ENCODE measurements at places on chromosomes 5 and 9.

DNA sequence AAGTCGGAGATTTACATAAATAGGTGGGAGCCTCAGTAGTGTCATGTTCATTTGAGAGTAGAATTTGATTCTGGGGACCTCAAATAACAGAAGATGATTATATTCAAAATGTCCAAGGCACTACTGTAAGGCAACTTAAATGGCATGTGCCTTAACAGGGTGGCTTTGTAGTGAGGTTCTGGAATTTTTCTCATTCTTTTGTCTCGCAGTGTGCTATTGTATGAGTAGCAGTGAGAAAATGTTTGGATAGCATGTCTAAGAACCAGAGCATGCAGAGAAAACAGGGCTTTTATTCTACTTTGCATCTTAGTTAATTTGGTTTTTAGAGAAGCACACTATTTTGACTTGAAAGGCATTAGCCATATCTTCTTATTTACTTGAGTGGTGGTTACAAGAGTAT lies 25.0 kb downstream of the MAST4 start:
- DNase-seq = no peak

DNA sequence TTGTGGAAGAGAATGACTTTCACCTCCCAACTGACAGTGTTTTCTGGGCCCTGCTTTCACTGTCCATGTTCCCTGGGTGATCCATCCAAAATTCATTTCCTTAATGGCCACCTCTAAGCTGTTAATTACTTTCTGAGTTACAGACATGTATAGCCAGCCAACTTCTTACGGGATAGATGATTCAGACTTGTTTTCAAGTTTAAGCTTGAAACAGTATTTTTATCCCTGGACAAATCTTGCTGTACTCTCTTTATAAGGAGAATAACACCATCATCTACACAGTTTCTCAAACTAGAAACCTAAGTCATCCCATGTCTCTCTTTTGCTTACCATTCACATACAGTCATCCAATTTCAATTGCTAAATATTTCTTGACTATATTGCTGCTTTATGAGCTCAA lies 6.9 kb downstream of the FAM174A start:
- DNase-seq = no peak

- DNase-seq = no peak
These were observed 25.0 kb upstream of the SNX2 start for GRCh38 chr5:122749886-122750285.

DNA sequence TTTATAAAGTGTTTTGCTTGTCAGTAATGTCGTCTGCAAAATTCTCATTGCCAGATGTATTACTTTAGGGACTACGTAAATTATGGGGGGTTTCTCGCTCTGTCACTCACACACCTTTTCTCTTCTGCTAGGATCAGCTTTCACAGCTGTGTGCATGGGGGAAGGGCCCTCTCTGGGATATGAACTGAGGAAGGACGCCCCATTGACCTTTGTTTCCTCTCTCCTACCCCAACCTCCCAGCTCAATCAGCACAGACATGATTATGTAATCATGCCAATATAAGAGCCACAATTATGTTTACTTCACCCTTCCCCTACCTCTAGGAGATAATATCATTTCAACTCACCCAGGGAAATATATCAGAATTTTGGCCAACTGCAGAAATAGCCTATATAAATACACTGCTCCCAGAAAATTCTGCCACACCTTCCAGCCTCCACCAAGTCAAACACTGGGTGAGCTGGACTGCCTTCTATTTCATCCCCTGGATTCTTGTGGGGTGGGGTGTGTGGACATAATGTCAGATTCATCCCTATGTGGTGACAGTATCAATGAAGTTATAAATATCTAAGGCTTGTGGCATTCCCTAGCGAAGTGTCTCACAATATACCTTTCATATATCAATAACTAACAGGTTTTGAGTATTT lies 12.6 kb upstream of the SEMA5A start:
- DNase-seq = no peak

DNA sequence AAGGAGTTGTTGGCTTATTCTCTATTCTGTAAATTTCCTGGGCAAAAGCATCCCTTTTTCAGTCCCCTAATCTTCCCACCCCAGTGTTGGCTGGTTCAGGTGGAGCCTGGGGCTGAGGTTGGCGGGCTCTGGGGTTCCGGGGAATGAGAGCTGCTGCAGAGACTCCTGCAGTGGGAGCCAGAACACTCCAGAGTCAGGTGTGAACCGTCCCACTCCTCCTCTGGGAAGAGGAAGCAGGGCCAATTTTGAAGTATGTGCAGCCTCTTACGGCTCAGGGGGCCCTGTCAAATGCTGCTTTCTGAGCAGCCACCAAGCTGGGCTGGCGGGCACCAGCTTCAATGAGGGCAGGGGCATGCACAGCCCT lies 42.8 kb downstream of the JADE2 start:
- no peak for DNase-seq

DNA sequence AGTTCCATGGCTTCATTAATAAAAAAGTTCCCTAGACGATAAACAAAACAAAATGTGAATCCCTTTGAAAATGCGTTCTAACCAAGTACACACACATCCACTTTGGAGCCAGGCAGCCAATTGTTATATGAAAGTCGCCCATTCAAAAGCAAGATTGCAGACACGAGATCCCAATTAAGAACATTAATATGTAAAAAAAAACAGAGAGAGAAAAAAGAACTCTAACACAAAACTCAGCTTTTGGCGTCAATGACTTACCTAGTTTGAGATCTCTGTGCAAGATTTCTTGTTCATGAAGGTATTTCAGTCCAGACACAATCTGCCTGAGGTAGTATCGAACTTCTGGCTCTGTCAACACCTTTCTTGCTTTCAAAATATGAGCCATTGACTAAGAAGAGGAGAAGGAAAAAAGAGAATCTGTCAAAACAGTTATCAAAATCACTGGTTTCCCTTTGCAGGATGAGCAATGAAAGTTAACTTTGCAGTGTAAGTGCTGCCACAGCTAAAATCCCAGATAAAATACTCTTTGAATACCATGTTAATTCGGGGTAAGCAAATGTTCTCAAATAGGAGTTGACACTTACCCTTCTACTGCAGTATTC lies 1.6 kb downstream of the PLK2 start:
- DNase-seq = no peak

GRCh38 chr9:127886401-127886972 lies 9.0 kb upstream of the AK1 start:
- no peak for DNase-seq

- DNase-seq = no peak
These were observed 8.6 kb upstream of the CCNH start for GRCh38 chr5:87421307-87421706.

- peak; percentile 65 for DNase-seq
These were observed 512.7 kb upstream of the PAPPA start for GRCh38 chr9:115640887-115641286.

DNA sequence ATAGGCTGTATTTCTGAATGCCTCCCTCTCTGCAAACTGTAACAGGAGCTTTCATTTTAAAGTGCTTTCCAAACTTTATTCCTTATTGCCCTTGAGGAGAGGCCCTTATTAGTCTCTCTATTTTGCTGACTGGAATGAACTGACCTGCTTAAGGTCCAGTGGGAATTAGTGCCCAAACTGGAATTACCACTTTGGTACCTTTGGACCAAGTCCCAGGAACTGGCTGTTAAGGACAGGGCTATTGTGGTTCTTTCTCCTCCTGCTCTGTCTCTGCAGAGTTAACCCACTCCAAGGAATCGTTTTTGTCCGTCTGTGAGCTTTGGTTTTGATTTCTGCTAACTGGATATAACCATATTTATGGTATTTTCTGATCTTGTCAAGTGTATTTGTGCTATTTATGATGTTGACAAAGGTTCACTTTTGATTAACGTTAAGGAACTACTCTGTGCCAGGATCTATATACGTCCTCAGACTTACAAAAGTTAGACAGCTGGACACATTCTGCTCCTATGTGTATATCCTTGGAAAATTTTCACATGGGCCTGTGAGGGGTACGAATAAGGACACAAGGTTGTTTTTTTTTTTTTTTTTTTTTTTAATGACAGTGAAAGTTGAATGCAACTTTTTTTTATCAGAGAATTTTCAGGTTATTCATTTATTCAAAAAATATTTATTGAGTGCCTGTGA lies 189.1 kb upstream of the ANKRD55 start:
- DNase-seq = no peak

GRCh38 chr9:89978185-89978584 lies 373.4 kb downstream of the GADD45G start:
- DNase-seq = no peak

DNA sequence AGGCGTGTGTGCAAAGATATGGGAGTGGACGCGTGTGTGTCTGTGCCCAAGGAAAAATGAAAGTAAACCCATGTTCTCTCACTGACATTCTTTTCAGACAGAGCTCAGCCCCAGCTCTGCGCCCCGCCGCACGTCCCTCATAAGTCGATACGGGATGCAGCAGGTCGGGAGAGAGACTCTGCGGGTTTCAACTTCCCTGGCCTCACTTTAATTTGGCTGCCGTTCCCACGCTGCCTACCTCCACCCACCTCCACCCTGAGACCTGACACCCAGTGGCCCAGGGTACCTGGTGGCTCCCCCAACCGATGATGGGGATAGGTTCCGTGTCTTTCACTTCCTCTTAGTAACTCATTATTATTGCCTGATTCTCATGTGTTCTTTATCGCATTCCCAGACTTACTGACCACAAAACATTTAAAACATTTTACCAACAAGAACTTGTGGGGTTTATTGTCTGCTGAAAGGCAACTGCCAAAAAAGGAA lies 19.4 kb downstream of the LHX2 start:
- peak; percentile 77 for DNase-seq

DNA sequence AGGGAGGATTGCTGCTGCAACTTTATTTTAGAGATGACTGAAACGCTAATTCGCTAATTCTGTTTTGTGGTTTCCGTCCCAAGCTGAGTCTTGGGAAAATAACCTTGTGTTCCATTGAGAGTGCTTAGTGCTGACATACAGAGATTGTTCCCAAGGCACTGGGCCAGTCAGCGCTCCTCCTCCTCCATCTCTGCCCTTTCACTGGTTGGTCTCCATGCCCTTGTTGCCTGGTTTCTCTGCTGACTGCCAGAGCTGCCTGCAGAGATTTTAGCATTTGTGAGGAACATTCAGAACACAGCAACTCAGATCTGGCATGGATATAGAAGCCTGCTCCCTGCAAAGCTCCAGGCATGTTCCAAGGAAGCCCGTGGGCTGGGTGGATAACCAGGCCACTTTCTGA lies 126.0 kb upstream of the IRX2 start:
- no peak for DNase-seq

- no peak for DNase-seq
These were observed 67.7 kb upstream of the FCN1 start for GRCh38 chr9:134985451-134985850.

GRCh38 chr9:108973895-108974294 lies 39.4 kb downstream of the CTNNAL1 start:
- no peak for DNase-seq

DNA sequence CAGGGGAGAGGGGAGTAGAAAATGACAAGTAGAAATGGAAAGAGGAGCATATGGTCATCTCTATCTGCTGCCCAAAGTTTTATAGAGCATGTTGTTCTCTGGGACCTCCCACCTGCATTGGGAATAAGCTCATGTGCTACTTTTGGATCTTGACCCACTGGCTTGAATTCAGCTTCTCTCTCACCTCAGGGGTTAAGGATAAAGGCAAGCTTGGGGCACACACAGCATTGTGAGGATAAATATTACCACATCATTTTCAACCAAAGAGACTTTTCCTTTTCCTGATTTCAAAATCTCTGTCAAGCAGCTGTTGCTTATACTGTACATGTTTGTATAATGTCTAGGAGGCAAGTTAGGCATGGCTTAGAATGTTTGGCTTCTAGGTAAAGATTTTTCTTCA lies 16.6 kb downstream of the ATP10B start:
- DNase-seq = no peak

GRCh38 chr5:159273923-159274322 lies 10.8 kb downstream of the UBLCP1 start:
- DNase-seq = no peak

GRCh38 chr5:31944684-31945445 lies 229.3 kb downstream of the GOLPH3 start:
- DNase-seq = no peak

DNA sequence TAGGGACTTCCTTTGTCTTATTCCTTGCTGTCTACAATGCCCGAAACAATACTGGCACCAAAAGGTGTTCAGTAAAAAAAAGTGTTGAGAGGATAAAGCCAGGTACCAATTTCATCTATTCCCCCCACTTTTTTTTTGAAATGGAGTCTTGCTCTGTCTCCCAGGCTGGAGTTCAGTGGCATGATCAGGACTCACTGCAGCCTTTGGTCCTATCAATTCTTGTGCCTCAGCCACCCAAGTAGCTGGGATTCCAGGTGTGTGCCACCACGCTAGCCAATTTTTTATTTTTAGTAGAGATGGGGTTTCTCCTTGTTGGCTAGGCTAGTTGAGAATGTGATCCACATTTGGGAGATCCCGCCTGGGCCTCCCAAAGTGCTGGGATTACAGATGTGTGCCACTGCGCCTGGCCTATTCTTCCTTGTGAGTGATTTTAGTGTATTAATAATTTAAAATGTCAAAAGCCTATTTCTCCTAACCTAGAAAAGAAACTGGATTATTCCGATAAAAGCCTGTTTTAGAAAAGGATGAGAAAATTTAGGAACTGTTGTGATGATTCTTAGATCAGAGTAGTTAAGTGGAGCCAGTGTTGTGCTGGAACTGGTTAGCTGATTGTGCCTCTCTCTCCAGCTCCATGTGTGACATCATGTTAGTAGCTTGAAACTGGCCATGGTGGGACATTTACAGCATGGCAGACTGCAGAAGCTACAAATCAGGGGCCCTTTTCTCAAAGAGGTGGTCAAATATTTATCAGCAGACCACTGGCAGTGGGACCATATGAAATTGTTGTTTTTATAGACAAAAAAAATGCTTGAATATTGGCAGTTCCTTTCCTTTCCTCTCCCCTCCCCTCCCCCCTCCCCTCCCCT lies 14.3 kb downstream of the CDC42SE2 start:
- no peak for DNase-seq

DNA sequence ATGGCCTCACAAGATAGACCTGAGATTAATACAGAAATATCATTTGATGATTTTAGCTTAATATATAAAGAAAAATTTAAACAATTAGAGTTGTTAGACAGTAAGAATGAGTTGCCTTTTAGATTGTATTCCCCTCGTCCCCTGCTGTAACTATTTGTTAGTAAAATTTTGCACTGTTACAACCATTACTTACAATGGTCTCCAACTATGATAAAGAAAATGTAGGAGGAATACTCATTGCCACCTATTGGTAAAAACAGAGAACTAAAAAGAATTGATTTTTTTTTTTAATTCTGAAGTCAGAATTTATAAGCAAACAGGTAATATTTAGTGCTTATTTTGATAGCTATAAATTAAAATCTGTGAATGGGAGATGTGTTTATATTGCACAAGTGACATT lies 937.6 kb downstream of the TLE4 start:
- DNase-seq = no peak

- DNase-seq = no peak
These were observed 30.2 kb upstream of the NRG2 start for GRCh38 chr5:140073296-140073695.

- DNase-seq = no peak
These were observed at the start of gene LHX6 for GRCh38 chr9:122228568-122229484. Gene LHX6, minus strand, starts transcription at chr9:122228957. Its CDS starts 217 bp downstream, at chr9:122228740.

- DNase-seq = no peak
These were observed 182.0 kb downstream of the CCDC192 start for GRCh38 chr5:127885176-127885575.

Measured in GM04503 (cell line).